Activated effector memory CD4-positive, alpha-beta T cell treated with anti-CD3 and anti-CD28 coated beads, Interleukin-2, amount 50 U/mL, for 16 hours (primary cell): ENCODE measurements at places on chromosomes 4 and X.

- DNase-seq, result no peak
These were observed 227.4 kb downstream of the PALLD start for GRCh38 chr4:168724243-168724642.

- DNase-seq, result no peak
These were observed 165.2 kb downstream of the IL15 start for GRCh38 chr4:141801558-141801957.

- DNase-seq, result no peak
These were observed 21.1 kb downstream of the FHIP1A start for GRCh38 chr4:151429957-151430570.

DNA sequence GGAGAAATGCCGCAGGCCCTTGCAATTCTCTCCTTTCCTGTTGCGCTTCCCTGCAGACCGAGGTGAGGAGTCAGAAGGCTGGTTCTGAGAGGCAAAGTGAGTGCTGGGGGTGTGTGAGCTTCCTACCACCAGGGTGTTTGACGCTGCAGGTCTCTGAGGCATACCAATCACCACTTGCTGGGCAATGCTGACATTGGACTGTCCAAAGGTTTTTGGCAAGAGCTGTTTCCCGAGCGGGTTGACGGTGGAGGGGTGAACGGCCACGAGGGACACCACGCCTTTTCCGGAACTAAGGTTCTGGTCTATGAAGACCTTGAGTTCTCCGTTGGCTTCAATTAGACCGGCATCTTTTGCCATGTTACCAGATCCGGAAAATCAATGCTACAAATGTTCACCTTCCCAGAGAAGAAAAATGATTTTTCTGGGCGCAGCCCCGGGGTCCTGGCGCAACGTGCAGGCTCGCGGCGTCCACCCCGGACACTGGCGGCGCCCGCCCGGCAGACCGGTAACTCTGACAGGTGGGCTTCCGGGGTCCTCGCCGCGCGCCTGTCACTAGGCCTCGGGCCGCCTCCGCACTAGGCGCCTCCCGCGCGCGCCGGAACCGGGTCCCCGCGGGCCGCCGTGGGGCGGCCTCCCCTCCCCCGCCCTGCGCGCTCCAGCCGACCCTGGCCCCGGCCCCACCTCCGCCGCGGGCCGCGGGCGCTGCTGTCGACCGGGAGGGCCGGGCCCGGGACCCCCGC is 44.9 kb upstream of the FAM47C start:
- no peak for DNase-seq

DNA sequence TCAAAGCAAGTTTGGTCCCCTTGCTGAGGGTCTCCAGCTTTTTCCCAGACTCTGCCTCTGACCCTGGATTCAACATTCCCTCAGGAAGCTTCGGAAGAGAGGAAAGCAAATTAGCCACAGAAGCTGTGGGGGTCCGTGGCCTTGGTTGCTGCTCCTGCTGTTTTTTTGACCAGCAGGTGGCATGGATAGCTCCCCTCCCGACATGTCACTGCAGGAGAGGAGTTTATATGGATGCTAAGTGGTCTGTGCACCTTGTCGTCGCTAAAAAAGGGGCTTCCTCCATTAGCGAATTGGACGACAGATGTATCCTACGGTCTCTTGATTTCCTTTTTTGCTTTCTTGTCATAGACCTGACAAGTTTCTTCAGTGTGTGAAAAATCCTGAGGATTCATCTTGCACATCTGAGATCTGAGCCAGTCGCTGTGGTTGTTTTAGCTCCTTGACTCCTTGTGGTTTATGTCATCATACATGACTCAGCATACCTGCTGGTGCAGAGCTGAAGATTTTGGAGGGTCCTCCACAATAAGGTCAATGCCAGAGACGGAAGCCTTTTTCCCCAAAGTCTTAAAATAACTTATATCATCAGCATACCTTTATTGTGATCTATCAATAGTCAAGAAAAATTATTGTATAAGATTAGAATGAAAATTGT is 70.2 kb downstream of the CD38 start:
- DNase-seq, result no peak

- no peak for DNase-seq
These were observed 42.1 kb upstream of the USP46 start for GRCh38 chr4:52701207-52701606.

DNA sequence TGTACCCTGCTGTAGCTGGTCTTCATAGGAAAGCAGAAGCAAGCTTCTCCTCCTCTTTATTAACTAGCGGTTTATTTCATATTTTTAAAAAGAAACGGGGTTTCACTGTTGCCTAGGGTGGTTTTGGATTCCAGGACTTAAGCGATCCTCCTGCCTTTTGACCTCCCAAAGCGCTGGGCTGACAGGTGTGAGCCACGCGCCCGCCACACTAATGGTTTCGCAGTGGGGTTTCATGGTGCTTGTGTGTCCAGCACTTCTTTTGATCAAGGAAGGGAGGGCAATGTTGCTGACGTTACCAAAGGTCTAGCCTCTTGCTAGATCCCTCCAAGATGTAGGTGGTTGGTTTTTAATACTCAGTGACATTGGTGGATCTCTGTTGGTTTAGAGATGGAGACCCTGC is 1.4 kb downstream of the MAEA start:
- DNase-seq, result peak; percentile 59

DNA sequence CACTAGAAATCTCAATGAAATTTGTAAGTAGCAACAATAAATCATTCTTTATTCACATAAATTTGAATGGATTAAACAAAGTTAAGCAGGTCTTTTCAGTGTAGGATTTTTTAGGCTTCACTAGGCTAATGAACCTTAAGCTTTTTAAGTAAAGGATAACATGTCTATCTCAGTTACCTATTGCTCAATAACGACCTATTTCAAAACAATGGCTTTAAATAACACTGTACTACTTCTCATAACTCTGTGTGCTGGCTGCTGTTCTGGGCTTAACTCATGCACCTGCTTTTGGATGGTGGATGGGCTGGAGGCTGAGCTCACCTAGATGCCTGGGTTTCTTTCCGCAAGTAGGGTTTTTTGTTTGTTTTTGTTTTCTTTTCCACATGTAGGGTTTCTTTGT is 495.0 kb upstream of the SLIT2 start:
- DNase-seq, result no peak

- DNase-seq, result no peak
These were observed 469.9 kb downstream of the PCDH10 start for GRCh38 chr4:133618963-133619362.

DNA sequence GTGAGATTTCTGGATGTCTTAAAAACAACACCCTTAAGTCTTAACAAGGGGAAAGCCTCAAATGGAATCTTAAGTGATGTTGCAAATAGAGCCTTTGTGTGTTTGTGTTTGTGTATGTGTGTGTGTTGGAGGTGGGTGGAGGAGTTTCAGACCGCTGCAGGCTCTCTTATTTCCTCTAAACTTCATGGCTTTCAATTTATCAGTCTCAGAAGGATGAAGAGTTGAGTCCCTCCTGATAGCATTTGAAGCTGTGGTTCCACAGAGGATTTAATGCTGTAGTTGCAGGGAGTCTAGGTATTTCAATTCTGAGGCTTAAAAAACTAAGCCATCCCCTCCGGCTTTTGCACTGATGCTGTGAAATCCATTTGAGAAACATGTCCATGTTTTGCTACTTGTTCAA is 4.3 kb upstream of the AGA start:
- DNase-seq, result no peak

DNA sequence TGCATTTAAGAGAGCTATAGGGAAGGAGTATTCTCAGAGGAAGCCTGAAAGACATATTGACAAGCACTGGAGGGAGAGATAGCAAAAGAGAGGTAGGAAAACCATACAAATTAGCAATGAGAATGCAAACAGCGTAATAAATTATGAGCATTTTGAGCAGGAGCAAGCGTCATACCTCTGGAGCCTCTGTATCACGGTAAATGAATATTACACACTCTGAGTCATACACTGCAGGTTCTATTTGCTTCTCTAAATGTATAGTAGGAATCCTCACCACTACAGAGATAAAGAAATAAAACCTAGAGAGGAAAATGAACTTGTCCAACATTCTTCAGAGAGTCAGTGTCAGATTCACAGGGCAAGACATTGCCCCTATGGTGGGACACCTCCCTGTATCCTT is 46.4 kb upstream of the GABRE start:
- DNase-seq, result no peak

DNA sequence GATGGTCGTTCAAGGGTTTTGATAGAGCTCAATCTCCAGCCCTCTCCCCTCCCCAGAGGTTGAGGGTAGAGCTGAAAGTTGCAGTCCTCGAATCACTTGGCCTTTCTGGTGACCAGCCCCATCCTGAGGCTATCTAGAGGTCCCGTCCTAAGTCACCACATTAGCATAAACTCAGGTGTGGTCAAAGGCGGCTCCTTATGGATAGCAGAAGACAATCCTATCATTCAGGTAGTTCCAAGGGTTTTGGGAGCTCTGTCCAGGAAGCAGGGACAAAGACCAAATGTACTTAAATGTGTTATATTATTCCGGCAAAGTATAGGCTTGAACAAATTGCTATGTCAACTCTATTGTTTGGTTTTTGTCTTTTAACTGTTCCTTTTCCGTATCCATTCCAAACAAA is 30.6 kb downstream of the PDK3 start:
- DNase-seq, result no peak
